Activated CD4-positive, alpha-beta T cell treated with anti-CD3 and anti-CD28 coated beads for 24 hours (primary cell): ENCODE measurements at places on chromosomes 1 and 21.

DNA sequence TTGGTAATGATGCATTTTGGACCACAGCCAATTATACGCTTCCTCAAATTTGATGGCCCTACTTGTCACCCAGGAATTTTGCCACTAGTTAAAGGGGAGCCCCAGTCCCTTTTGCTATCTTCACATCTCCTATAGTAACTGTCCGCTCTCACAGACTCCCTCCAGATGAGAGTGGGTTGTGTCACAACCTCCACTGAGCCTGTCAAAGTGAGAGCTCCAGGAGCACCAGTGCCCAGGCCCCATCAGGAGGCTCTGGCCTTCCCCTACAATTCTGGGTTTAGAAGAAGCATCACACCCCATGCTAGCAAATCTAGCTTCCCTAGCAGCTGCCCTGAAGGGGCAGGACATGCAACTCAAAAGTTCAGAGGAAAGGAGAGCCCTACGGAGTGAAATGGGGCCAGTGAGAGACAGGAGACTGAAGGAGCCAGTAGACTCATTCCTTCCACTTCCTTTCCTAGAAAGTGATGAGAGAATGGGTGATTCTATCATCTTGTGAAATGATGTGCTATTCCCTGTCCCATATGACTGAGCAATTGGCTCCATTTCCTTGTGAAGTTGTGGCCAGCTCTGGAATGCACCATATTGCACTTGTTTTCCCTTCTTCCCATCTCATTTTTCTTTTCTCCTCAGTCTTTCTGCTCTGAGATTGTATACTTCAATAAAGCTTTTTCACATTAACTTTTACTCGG lies 541.3 kb downstream of the DPYD start:
- no peak for DNase-seq

- DNase-seq, result no peak
Observed at GRCh38 chr1:115555446-115555845, 86.3 kb upstream of the VANGL1 start.

DNA sequence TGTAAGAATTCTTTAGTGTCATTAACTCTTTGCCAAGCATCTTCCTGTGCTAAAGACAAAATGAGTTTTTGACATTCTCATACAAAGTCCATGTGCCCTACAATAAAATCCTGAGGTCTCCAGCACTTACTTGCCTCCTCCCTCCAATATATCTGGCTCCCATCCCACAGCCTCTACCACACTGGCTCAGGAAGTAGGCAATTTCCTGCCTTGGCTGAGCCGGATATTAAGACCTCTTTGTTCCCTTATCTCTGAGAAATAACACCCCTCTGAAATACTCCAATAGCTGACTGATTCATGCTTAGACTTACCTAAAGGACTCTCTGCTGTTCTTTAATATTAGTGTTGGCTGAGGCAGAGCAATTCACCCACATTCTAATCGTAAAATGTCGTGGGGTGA lies 37.6 kb upstream of the GORAB start:
- no peak for DNase-seq

GRCh38 chr21:35156293-35157278 lies 107.5 kb upstream of the RUNX1 start:
- DNase-seq, result no peak

- no peak for DNase-seq
Observed at GRCh38 chr1:36055706-36056105, 28.2 kb upstream of the TEKT2 start.

- DNase-seq, result no peak
Observed at GRCh38 chr1:14516974-14517840, 81.3 kb upstream of the KAZN start.

- DNase-seq, result no peak
Observed at GRCh38 chr1:168728473-168729404, at the start of gene DPT. Gene DPT (minus strand): TSS chr1:168729206. CDS start chr1:168729174, 32 bp downstream.

- no peak for DNase-seq
Observed at GRCh38 chr1:41320895-41321676, 40.1 kb upstream of the FOXO6 start.

DNA sequence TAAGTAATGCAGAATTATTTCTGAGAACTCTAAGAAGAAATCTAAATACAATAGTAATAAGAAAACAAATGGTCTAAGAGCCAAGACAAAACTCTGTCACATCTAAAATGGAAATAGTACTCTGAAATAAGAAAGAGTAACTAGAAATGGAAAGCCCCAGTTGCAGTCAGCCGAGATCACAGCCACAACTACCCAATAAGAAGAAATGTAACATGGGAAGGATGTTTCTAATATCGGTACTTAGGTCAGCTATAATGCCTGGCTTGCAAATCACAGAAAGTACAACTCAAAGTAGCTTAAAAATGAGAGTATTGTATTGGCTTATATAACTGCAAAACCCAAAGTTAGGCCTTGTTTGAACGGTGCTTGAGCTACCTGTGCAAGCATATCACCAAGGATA lies 58.6 kb upstream of the USP25 start:
- no peak for DNase-seq

- no peak for DNase-seq
Observed at GRCh38 chr1:37265786-37266667, 208.4 kb upstream of the ZC3H12A start.

DNA sequence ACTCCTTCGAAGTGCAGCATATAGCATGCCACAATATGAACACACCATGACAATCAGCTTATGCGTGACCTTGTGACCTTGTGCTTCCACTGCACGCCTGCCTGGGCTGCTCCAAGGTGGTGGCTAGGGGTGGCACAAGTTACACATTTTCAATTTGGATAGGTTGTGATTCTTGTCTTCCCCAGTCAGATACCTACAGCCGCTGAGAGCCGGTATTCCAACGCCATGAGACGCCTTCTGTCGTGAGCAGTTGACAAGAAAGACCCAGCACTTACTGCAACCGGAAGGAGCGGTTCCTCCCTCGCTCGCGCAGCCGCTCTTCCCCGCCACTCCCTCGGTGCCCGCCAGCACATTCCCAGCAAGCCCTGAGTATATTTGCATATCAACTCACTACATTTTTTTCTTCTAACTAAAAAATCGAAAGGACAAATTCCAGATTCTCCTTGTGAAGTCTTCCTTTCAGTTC lies 359 bp upstream of the RNU11 start:
- peak; percentile 75 for DNase-seq

- no peak for DNase-seq
Observed at GRCh38 chr1:56561227-56562019, 17.9 kb downstream of the PLPP3 start.

- DNase-seq, result no peak
Observed at GRCh38 chr1:106498238-106498637, 558.2 kb upstream of the PRMT6 start.

DNA sequence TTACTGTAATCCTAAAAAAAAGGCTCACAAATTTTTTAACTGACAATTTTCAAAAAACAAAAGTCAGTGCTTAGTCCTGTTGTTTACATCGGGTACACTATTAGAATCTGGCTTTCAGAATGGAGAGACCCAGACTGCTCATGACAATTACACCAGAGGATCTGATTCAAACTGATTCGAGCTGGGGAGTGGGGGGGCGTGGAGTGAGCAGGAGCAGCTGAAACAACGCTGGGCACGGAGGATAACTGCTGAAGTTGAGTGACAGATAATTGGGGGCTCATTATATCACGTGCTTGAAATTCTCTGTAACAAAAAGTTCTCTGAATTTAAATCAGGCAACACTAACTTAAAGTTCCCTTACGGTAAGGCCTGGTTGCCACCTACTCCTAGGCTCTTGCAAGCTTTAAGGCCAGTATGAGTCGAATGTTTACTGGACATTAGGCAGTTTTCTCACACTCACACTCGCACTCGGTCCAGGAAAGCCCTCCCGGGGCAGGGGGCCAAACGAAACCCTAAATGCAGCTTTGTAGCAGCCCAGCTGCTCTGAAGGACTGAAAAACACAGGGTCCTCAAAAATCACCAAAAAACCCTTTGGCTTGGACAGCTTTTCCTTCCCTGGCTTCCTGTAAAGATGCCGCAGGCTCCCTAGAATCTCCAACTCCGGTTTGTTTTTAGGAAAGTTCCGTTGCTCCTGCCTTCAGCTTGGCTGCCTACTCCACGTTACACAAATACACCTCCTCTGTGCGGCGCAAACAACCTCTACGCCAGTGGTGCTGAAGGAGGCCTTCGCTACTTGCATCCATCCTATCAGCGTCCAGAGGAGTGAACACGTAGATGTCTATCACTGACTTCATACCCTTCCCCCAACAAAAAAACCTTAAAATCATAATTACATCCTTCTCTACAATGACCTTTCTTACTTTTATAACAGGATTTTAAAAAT lies 42.9 kb downstream of the CAPZB start:
- no peak for DNase-seq

- DNase-seq, result no peak
Observed at GRCh38 chr1:207191776-207192175, 87.7 kb downstream of the C4BPA start.

- DNase-seq, result no peak
Observed at GRCh38 chr1:211603713-211604112, 24.8 kb upstream of the SLC30A1 start.

DNA sequence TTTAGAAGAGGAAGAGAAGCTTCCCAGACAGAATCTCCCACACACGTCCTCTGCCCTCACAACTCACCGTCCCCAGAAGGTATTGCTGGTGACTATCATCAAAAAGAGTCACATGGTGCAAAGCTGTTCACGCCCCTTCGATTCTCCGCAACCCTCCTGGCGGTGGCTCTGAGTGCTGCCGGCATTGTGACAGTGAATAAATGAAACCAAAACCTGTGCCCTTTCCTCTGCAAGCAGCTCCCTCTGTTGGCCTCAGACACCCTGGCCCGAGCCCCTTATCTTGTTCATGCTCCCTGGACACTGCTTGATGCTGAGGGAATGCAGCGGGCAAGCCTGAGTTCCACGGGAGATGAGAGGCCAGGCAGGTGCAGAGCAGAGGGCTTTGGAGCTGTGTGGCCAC lies 510.3 kb downstream of the NPHP4 start:
- peak; percentile 25 for DNase-seq

- DNase-seq, result no peak
Observed at GRCh38 chr1:230901671-230902070, 33.4 kb upstream of the C1orf198 start.

- DNase-seq, result no peak
Observed at GRCh38 chr21:36321325-36322082, 1.5 kb downstream of the MORC3 start.
